ENCODE measurements at places on chromosomes 16 and 17.

- DNase-seq, result no peak
These were observed 803 bp downstream of the APOBR start for GRCh38 chr16:28495098-28495793.

- no peak for DNase-seq
These were observed 22.2 kb upstream of the ADAMTS18 start for GRCh38 chr16:77457046-77457445.

DNA sequence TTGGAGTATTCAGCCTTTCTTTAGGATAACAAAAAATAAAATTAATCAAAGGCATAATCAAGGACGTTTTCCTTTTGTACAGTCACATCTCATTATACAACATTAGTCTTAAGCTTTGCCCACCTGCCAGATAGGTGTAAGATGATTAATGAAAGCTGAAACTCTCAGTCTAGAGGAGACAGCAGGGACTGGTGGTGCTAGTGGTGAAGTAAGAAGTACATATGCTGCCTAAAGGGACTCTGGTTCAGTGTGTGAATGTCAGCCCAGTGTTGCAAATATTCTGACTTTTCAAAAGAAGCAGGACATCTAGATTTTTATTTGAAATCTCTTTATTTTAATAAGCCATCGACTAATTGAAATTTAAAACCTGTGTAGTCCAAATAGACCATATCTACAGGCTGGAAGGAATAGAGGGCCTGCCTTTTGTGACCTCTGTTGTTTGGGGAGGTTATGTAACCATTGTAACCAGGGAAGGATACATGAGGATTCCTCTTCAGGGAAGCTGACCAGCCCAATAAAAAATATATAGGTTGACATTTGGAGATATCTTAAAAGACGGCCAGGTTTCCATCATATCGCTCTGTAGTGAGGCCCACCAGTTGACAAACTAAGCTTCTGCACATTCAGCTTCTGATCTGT is 54.1 kb downstream of the FTO start:
- no peak for DNase-seq

- DNase-seq, result no peak
These were observed 146.1 kb downstream of the NTN1 start for GRCh38 chr17:9167379-9167778.

DNA sequence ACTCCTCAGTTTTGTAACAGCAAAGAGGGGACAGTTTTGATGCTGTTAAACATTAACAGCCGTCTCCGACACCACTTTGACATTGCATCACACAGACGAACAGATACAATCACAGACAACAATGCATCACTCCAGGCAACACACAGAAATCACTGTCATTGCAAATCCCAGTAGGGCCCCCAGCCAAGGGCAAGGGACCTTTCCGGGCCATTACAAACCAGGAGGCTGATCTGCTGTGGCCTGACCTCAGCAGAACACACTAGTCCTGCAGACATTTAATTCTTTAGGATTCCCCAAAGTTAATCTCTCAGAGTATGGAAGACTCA is 136.2 kb upstream of the RCVRN start:
- no peak for DNase-seq

GRCh38 chr17:76952402-76952801 is 84.2 kb downstream of the MGAT5B start:
- no peak for DNase-seq

DNA sequence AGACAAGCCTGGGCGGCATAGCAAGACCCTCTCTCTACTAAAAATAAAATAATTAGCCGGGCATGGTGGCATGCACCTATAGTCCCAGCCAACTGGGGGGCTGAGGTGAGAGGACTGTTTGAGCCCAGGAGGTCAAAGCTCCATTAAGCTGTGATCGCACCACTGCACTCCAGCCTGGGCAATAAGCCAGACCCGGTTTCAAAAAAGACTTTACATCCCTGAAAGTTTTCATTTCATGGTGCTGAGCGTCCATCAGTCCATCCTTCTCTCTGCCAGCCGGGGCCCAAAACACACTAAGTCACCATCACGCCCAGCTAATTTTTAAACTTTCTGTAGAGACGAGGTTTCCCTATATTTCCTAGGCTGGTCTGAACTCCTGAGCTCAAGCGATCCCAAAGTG is 10.6 kb downstream of the RAB40B start:
- no peak for DNase-seq

- no peak for DNase-seq
These were observed 5.2 kb upstream of the OR1F1 start for GRCh38 chr16:3182608-3183444.

- DNase-seq, result no peak
These were observed 34.4 kb downstream of the SLC7A5 start for GRCh38 chr16:87834668-87835473.

GRCh38 chr16:28534542-28535373 is 4.0 kb downstream of the NUPR1 start:
- no peak for DNase-seq

GRCh38 chr17:35467824-35468223 is 19.3 kb upstream of the SLFN13 start:
- no peak for DNase-seq

DNA sequence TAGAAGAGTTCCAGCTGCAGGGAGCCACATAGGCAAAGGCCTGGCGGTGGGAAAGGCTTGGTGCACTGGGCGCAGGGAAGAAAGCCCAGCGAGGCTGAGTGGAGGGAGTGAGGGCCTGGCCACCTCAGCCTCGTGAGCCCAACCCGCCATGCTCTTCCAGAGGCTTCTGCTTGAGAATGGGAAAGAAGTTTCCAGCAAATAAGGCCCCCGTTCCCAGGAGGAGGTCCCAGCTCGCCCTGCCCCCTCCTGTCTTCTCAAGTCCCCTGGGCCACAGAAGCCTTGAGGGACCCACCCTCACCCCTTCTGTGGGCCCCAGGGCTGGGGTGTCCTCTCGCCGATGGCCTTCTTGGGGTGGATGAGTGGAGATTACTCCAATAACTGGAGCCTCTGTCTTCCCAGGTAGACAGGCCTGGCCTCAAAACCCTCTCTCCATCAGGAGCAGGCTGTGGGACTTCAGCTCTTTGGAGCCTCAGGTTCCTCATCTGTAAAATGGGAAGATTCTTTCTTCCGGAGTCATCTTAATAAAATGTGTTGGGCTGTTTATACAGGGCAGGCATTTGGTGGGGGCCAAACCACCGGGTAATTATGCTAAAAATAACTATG is 933 bp upstream of the SNN start:
- DNase-seq, result no peak

- no peak for DNase-seq
These were observed 3.4 kb upstream of the SSTR5 start for GRCh38 chr16:1069154-1069553.

- no peak for DNase-seq
These were observed 19.1 kb upstream of the CD79B start for GRCh38 chr17:63950940-63951907.

DNA sequence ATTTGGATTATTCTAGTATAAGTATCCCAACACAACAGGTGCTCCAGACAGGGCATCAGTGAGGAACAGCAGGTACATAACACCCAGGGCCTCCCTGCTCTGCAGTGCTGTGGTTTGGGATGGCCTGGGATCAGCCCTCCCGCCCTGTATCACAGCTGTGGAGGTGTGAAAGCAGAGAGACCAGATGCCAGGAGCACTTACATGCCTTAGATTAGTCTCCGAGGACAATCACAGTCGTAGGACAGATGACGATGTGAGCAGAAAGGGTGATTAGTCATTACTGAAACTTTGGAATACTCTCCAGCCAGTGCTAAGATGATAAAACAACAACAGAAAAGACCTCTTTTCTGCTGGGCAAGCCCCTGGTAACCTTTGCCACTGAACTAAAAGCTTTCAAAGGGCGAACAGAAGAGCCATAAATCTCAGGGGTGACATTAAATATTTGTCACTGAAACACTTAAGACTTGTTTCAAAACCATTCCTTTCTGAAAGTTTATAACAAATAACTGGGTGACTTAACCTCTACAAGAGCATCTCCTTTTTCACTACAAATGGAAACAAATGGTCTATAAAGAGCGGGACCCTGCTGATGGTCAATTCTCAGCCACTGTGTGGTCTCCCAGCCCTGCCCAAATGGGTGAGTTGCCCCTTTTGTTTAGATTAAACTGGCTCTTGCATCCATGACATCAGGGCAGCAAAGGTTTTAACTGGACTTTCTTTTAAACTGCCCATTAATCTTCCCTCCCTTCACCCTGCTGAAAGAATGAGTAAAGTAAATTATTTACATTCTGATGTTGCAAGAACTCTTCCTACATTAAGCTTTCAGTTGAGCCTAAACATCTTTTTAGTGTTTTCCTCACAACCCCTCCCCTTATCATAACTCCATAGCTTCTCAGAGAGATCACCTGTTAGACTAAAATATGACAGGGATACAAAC is 183.1 kb upstream of the COX10 start:
- no peak for DNase-seq

GRCh38 chr17:44086364-44087311 is 16.1 kb downstream of the G6PC3 start:
- DNase-seq, result no peak

GRCh38 chr17:19619705-19620325 is 28.7 kb upstream of the ALDH3A2 start:
- no peak for DNase-seq

DNA sequence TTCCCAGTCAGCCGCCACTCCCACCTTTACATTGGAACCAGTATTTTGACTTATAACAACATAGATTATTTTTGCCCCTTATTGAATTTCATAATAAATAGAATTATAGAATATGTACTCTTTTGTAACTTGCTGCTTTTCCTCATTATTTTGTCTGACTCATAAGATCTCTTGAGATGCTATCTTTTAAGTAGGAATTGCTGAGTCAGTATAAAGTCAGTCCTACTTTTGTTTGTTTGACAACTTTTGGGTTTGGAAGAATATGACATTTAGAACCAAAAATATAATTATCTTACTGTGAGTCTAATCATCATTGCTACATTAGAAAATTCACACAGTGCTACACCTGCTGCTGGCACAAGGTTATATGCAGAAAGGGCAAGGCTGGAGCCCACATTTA is 69.7 kb downstream of the STXBP4 start:
- DNase-seq, result no peak

DNA sequence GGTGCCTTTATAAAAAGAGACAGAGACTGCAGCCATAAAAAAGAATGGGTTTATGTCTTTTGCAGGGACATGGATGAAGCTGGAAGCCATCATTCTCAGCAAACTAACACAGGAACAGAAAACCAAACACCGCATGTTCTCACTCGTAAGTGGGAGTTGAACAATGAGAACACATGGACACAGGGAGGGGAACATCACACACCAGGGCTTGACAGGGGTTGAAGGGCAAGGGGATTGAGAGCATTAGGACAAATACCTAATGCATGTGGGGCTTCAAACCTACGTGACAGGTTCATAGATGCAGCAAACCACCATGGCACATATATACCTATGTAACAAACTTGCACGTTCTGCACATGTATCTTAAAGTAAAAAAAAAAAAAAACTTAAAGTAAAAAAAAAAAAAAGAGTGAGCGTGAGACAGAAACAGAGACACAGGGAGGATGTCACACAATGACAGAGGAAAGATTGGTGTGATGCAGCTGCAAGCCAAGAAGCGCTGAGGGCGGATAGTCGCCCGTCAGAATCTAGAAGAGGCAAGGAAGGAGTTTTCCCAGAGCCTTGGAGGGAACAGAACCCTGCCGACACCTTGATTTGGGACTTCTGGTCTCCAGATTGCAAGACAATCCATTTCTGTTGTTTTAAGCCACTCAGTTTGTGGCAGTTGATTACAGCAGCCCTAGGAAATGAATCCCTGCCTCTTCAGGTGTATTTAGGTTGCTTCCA is 27.4 kb upstream of the TNS4 start:
- DNase-seq, result no peak

- no peak for DNase-seq
These were observed 67.8 kb upstream of the MYOCD start for GRCh38 chr17:12597895-12598294.

DNA sequence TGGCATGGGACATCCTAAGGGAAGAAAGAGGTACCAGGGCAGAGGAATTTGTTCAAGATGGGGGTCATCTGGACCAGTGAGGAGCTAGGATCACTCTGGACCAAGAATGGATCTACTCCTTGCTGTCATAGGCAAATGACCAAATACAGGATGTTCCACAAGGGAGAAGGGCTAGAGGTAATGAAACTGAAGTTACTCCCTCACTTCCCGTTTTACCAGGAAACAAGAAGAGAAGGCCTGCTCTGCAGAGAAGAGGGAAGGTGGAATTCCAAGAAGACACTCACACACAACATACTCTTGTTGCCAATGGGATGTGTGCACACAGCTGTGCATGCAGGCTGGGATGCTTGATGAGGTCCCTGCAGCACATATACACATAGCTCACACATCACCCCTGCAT is 38.6 kb downstream of the NEUROD2 start:
- no peak for DNase-seq

- DNase-seq, result no peak
These were observed 290.6 kb downstream of the BCAS3 start for GRCh38 chr17:60968266-60968665.

DNA sequence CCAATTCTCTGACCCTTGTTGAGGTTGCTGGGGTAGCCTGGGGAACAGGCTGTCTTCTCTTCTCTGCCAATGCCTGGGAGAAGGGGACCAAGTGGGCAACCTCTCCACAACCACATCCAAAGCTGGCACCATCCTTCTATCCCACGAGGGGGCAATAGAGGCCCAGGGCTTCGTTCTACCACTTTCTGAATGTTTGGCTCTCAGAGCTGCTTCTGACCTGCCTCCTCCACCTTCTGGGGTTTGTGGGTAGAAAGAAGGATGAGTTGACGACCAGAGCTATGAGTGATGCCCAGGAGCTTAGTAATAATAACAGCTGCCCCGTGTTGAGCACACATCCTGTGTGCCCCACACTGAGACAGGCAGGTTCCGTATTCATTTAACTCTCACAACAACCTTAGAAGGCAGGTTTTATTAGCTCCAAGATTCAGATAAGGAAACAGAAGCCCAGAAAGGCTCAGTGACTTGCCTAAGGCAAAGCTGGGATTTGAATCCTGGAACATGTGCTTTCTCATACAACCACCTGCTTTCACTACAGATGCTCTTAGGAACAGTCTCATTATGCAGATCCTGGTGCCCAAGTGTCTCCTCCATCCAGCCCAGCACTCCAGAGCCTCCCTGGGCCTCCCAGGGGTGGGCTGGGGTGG is 11.1 kb downstream of the TSPOAP1 start:
- DNase-seq, result peak; percentile 18

GRCh38 chr17:47279062-47279801 is 25.6 kb downstream of the ITGB3 start:
- DNase-seq, result no peak

- no peak for DNase-seq
These were observed 6.1 kb upstream of the KRT31 start for GRCh38 chr17:41403404-41404023.

DNA sequence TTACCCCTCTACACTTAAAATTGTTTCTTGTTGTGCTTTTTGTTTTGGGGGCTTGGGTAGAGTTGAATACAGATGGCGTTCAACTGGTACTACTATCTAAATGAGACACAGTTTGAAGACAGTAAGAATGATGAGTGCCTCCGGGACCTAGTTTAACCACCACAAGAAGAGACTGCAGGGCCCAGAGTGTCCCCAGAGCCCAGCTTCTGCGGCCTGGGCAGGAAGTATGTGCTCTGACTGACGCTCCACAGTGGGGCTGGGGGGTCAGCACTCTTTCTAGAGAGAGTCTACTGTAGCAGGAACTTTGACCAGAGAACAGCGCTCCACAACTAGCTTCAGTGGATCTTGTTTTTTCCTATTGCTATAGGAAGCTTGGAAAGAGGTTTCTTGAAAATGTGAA is 174.0 kb downstream of the VPS53 start:
- no peak for DNase-seq

GRCh38 chr17:21039839-21040575 is 2.8 kb downstream of the USP22 start:
- no peak for DNase-seq

- no peak for DNase-seq
These were observed 52.5 kb downstream of the MRM1 start for GRCh38 chr17:36653856-36654255.
